ENCODE measurements at places on chromosomes 3 and 15.

DNA sequence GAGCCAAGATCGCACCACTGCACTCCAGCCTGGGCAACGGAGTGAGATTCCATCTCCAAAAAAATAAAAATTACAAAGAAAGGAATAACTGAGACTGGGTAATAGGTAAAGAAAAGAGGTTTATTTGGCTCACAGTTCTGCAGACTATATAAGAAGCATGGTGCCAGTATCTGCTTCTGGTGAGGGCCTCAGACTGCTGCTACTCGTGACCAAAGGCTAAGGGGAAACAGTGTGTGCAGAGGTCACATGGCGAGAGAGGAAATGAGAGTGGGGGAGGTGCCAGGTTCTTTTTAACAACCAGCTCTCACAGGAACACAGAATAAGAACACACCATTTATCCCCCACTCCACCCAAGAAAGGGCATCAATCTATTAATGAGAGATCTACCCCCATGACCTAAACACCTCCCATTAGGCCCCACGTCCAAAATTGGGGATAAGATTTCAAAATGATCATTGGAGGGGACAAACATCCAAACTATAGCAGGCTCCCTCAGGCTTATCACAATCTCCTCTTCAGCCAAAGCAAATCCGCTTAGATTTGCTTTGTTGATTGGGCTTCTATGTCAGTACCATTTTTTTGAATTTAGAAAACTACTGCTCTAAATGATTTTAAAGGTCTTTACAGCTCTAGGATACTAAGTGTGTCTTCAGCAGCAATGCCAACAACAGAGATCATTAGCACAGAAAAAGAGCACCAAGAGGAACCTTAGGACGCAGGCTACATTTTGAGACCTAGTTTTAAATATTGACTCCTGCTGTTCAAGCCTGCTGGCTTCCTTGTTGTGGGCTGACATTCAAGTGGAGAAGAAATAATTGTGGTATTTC, 84.2 kb upstream of the TBL1XR1 start:
- DNase-seq = no peak

DNA sequence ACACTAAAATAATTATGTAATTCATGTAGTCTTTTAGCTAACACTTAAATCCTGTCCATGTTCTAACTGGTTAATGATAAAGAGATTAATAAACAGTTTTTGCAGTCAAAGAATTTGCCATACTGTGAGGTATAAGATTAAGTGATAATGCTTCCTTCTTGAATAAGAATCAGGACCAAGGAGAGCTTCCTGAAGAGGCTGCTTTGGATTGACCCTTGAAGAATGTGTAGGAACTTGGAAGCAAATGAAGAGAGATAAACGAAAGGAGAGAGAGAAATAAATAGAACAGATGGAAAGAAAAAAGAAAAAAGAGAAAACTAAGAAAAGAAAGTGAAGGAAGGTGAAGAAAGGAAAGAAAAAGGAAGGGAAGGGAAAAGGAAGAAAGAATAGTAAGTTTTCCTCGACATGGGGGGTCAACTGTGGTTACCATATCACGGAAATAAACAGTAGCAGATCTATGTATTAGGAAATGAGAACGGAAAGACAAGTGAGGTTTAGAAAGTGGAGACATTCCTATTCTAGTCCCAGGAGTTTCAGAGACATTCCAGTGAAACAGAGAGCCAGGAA, 539.8 kb downstream of the FGF12 start:
- DNase-seq = no peak

- no peak for DNase-seq
Measured at GRCh38 chr15:29942143-29942542, 119.9 kb upstream of the TJP1 start.

DNA sequence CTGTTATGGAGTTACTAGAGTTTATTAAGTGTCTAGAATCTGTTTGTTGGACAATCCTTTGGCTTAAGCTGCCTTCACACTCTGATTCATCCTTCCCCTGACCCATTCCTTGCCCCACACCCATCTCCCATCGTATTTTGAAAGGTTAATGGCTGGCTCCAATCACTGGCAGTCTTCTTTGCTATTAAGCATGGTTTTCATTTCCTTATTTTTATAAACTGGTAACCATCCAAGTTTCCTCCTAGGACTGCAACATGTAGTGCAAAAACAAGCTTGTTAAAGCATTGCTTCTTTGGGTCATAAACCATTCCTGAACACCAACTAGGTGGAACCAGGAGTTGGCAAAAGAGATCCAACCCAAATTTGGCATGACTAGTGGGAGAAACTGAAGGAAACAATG, 148.4 kb downstream of the DTWD1 start:
- DNase-seq = no peak

DNA sequence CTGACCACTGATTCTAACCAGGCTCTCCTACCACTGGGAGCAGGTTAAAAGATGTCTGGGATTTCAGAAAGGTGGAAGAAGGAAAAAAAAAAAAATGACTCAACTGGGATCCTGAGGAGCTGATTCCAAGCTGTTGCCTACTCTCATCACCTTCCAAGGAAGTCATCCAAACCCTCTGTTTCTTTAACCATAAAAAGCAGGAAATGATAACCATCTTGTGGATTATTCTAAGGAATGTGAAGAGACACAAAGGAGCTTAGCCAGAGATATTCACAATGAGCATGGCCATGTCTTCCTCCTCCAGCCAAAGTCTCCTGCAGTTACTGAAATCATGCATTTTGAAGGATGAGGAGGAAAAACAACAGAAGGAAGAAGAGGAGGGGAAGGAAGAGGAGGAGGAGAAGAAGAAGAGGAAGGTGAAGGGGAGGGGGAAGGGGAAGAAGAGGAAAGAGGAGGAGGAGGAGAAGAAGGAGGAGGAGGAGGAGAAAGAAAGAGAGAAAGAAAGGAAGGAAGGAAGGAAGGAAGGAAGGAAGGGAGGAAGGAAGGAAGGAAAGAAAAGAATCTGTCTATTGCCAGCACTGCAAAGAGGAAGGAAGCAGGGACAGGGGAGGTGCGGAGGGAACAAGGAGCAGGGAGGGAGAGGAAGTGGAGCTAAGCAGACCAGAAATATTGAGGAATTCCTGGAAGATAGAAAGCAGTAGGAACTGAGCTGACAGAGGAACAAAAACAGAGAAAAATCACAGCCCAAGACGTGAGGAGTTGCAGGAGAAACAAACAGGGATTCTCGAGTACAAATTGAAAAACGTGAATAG, 229.2 kb downstream of the UACA start:
- DNase-seq = no peak

- peak; percentile 86 for DNase-seq
Measured at GRCh38 chr3:48151058-48151806, 37.0 kb downstream of the CDC25A start.

- no peak for DNase-seq
Measured at GRCh38 chr3:35946854-35947515, 307.7 kb downstream of the ARPP21 start.

DNA sequence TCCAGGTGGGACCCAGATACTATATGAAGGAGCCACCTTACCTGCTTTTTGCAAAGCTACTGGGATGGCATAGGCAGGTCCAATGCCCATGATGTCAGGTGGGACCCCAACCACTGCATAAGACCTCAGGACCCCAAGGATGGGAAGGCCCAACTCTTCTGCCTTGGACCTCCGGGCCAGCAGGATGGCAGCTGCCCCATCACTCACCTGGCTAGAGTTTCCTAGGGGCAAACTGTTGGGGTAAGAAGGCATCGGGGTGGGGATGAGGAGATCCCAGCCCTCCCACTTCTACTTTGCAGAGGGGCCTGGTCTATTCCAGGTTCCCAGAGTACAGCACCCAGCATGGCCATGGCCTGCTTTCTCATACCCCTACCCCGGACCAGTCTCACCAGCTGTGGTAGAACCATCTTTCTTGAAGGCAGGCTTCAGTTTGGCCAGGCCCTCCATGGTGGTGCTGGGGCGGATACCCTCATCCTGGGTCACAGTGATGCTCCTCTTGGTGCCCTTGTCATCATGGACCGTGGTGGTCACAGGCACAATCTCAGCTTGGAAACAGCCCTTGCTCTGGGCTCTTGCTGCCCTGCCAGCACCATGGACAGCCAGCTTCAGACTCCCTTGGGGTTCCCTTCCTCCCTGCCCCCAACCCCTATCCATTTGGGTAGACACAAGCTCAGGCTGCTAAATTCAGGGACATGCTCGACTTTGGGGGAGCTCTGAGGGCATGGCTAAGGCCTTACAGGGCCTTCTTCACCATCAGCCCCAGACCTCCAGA, 10.6 kb downstream of the ACAA1 start:
- DNase-seq = peak; percentile 24

DNA sequence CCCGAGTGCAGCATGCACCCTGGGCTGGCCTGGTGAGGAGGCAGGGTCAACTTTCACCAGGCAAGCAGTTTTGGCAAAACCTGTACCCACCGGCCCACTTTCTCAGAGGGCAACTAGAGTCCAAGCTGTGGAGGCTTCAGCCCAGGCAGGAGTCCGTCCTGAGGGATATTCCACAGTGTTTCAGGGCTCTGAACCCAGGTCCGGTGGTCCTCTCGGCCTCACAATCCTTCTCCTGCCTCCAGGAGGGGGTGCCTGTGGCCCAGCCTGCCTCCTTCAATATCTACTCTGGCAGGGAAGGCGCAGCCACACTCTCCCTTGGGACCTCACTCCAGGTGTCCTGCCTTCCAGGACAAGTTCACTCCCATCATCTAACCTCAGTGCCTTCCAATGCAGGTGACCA, 3.9 kb downstream of the PLA2G4E start:
- no peak for DNase-seq

- DNase-seq = no peak
Measured at GRCh38 chr3:158991146-158991705, 189.4 kb downstream of the MFSD1 start.

GRCh38 chr15:85800478-85801123, 5.9 kb upstream of the KLHL25 start:
- DNase-seq = no peak

- DNase-seq = no peak
Measured at GRCh38 chr3:66256806-66257205, 36.0 kb downstream of the SLC25A26 start.

- DNase-seq = no peak
Measured at GRCh38 chr15:47616876-47617275, 100.4 kb upstream of the SEMA6D start.

DNA sequence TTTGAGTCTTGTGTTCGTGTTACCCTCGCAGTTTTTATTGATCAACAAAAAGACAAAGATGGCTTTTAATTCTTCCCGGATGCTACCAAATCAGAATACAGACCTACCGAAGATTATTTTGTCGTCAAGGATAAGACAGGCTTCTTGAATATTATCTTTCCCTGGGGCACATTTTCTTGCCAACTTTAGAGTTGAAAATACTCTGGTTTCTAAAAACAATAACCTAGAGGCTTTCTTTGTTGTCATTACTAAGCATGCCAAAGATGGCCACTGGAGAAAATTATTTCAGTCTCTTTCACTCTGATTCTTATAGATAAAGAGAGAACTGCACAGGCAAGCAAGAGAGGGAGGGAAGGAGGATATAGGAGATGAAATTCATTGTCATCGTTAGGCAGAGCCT, 33.9 kb downstream of the OXNAD1 start:
- DNase-seq = no peak

DNA sequence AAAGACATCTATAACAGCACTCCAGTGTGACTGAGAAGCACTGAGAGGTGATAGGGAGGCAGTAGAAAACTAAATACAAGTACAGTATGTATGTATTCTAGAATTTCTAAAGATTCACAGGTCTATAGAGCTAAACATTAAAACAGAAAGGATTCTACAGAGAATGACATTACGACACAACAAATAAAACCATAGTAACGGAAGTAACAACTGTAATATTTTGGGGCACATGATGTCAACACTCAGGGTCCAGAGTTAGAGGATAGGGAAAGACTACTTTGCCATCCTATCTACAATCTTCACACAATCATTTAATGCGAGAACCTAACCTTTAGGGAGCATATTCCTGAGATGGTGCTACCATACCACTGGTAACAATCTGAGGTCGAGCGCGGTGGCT, 13.6 kb downstream of the UBXN7 start:
- no peak for DNase-seq

DNA sequence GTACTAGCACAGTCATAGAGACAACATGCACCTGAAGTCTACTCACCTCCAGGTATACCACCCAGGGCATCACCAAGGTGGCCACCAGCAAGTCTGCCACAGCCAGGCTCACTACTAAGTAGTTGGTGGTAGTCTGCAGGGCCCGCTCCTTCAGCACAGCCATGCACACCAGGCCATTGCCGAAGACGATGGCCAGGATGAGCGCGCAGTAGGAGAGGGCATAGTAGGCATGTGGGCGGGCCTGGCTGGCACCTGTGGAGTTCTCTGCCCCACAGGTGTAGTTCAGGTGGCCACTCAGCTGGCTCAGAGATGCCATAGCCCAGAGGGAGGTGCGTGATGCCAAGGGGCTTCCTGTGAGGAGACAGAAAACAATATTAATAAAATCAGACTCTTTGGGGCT, 7.2 kb downstream of the DRD3 start:
- DNase-seq = no peak

- no peak for DNase-seq
Measured at GRCh38 chr15:69610858-69611257, 158.2 kb downstream of the RPLP1 start.

- no peak for DNase-seq
Measured at GRCh38 chr15:61243983-61244593, 15.0 kb upstream of the RORA start.

GRCh38 chr3:67940210-67940952, 286.0 kb upstream of the SUCLG2 start:
- no peak for DNase-seq

DNA sequence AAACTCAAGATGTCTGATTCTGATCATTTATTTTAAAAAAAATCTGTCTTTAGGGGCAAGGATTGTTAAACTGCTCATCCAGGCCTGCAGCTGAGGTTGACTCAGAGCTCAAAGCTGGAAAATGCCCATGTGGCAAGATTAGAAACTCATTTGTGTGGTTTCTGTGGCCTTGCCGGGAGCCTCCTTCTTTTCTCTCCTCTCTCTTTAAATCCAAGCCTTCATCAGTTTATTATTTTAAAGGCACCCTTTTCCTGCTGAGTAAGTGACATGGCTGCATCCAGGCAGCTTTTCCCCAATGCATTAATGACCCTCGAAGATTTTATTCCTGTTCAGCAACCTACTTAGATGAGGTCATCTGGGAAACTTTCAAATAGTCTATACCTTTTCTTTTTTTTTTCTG, 221.3 kb upstream of the CDIN1 start:
- no peak for DNase-seq

GRCh38 chr15:28001641-28002040, 97.5 kb downstream of the OCA2 start:
- no peak for DNase-seq

- no peak for DNase-seq
Measured at GRCh38 chr15:77305953-77306352, 114.0 kb downstream of the PEAK1 start.

DNA sequence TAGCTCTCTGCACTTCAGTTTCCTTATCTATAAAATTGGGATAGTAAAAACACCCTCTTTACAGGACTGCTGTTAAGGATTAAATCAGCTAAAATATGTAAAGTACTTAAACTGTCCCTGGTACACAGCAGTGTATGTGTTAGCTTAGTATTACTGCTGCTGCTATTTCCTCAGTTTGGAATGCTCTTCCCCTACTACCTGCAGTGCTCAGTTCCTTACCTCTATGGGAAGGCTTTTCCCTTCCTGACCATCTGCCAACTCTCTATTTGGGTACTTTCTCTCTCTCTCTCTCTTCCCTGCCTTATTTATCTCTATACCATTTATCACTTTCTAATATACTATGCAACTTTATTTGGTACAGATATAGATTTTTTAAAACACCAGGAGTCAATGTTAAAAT, 26.5 kb downstream of the KPNA4 start:
- no peak for DNase-seq

- no peak for DNase-seq
Measured at GRCh38 chr15:67105065-67105951, 39.9 kb downstream of the SMAD3 start.

GRCh38 chr3:63278171-63279004, at the start of gene SYNPR:
Gene SYNPR (plus strand): TSS chr3:63278308.
- no peak for DNase-seq

- no peak for DNase-seq
Measured at GRCh38 chr3:44845528-44846520, 15.9 kb upstream of the TMEM42 start.
